ENCODE measurements at places on chromosomes 11 and 22.

DNA sequence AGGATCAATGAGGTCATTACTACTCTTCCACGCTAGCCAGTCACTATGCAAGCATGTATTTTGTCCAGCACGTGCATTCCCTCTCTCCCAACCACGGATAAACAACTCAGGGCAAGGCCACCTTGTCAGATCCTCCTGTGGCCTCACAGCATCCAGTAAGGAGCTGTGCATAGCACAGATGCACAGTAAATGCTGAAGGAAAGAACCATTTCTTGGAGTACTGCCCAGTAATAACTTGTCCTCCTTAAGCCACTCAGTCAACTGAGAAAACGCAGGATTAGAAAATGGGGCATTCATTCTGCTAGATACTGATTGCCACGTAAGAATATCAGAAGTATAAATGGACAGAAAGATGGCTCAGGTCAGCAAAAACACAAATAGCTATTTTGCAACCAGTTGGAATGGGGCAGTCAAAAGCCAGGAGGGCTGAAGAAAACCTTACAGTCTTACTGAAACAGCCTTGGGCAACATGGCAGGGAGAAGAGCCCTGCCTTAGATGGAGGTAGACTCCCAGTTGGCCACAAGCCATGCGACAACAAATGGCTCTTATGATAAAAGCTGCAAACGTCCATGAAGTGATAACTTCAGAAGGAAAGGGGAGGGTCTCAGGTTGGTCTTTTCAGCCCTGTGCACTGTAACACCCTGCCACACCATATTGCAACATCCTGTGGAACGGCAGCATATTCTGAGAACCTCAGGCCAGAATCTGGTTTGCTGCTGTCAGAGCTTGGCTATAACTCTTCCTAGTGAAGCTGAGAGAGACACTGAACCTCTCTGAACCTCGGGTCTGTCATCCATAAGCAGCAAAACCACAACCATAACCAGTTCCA lies 23.0 kb downstream of the PC start:
- no peak for DNase-seq

DNA sequence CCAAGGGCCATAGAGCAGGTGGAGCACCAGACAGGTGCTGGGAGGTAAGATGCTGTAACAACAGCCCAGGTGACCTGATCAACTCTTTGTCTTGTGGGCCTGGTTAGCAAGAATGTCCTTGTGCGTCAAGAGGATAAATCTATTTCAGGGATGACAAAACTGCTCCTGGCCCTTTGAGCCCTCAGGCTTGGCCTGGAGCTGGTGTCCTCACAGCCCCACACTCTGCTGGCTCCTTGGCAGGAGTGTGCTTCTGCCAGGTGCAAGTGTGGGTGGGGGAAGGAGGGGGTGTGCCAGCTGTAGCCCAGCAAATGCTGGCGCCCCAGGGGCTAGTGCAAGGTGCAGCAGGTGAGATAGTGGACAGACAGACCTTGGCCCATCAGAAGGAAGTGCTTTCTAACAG lies 19.5 kb downstream of the AMPD3 start:
- DNase-seq, result no peak

DNA sequence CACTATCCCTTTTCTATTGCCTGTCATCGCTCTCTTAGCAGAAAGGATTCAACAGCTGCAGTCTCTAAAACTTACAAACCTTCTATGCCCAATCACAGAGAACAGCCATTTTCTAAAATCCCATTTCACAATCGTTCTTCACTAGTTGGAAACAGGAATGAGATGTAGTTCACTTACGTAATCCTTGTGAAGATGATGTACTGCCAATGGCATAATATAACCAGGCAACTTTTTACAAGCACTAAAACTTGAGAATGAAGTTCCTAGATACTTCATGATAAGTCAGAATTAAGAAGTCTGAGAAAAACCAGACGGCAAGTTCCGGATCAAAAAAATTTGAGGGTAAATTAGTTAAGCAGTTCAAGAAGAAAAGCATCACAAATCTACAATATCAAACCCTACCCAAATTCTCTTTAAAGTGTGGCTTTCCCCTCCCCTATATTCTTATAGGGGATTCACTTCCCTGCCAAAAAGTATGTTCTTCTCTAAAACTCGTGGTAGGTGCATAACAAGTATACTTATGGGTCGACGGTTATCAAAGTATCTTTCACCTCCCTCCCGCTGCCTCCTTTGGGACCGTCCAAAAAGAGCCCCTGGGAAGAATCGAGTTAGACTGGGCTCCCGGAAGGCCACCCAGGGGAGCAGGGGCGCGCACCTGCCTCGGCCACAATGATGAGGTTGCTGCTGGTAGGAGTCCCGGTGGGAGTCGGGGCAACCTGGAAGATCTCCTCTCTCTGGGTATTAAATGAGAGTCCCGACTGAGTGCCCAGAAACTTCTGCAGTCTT lies 666 bp downstream of the MSANTD4 start:
- no peak for DNase-seq

- no peak for DNase-seq
These were observed 1.4 kb downstream of the VPREB1 start for GRCh38 chr22:22245935-22246525.

GRCh38 chr11:91978747-91979146 lies 245.9 kb upstream of the FAT3 start:
- DNase-seq, result no peak

GRCh38 chr22:31977141-31977841 lies 33.0 kb downstream of the YWHAH start:
- DNase-seq, result peak; percentile 83

DNA sequence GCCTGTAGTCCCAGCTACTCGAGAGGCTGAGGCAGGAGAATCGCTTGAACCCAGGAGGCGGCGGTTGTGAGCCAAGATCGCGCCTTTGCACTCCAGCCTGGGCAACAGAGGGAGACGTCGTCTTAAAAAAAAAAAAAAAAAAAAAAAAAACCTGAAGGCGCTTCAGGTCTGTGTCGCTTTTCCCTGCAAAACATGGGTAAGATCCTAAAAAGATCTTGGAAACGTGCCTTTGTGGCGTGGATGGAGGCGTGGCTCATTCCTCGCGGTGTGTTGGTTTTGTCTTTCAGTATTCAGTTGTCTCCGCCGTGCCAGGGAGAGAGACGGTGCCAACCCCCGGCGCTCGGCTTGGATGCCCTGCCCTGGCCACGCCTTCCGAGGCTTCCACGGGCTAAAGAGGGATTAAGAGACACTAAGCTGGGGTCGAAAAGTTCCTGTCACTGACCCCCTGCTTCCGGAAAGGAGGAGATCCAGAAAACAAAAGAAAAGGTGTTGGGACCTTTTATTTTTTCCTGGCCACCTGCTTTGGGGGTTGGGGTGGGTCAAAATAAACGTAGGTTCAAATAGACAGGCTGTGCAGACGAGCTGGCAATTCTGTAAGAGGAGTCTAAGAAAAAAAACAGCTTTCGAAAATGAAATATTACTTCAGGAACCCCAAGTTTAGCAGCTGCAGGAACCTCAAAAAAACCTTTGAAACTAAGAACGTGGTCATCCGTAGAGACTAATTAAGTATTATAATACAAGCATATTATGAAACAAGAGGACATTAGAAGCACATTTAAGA lies 1.1 kb upstream of the SLC35F2 start:
- peak; percentile 40 for DNase-seq

- peak; percentile 63 for DNase-seq
These were observed 23.2 kb upstream of the ZBTB16 start for GRCh38 chr11:114036147-114036811.

DNA sequence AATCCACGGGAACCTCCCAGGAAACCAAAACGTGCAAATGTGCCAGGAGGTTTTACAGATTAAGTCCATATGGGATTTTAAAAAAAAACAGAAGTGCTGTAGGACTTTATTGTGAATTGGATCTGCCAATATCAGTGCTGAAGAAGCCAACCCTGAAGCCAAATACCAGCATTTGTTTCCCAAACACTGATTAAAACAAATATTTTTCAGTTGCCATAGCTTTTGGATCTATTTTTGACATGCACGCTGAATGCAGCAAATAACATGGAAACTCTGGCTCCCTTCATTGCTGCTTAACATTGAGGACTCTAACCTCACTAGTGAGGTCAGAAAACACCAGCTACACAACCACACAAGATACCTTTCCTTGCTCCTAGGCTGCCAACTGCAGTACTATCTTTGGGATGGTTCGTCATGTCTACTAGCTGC lies 28.4 kb upstream of the SIK2 start:
- DNase-seq, result no peak

- no peak for DNase-seq
These were observed 3.1 kb downstream of the TNNT3 start for GRCh38 chr11:1922481-1923081.

GRCh38 chr11:134751031-134751585 lies 339.1 kb upstream of the B3GAT1 start:
- DNase-seq, result no peak

GRCh38 chr11:121944556-121945230 lies 171.3 kb downstream of the BLID start:
- no peak for DNase-seq

- no peak for DNase-seq
These were observed 111.2 kb downstream of the BRD1 start for GRCh38 chr22:49716441-49716840.

DNA sequence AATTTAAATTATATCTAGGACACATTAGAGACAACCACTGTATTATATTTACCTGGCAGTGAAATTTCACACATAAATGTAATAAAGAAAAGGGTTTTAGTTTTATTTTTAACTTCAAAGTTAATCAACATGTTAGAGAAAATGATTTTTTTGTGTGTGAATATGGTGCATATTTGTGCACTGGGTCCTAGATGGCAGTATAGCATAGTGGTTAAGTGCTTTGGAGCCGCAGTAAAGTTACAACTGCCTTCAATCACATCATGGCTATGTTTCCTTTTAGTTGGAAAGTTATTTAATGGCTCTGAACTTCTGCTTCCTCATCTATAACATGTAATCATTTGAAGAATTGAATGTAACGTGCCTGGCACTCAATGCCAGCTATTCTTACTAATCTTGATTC lies 108.9 kb upstream of the DDI1 start:
- DNase-seq, result no peak

DNA sequence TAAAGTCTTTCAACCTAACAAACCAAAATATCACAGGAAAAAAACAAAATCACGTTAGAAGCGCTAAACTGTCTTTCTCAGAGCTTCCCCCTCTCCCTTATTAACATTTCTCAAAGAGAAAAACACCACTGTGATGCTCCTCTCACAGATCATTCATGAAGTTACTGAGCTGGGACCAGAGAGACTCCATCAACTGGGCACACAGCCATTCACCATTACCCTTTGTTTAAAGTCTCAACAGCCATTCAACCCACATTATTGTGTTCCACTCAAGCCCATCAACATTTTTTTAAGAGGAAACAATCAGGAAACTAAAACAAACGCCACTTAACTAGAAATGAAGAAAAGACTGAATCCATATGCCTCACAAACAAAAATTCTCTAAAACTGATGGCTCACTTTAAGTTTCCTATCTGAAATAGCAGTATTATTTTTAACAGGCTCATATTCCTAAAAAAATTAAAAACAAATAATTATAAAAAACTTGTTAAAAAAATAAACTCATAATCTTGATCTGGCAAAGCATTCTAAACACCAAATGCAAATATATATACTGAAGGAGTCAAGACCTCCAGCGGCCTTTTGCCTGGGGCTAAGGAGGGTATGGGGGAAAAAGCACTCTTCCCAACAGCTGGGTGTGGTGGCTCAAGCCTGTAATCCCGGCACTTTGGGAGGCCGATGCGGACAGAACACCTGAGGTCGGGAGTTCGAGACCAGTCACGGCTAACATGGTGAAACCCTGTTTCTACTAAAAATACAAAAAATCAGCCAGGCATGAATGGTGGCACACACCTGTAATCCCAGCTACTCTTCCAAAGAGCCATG lies 14.0 kb downstream of the CELF1 start:
- DNase-seq, result no peak

GRCh38 chr11:19173004-19173689 lies 28.6 kb downstream of the CSRP3 start:
- no peak for DNase-seq

GRCh38 chr11:16016468-16016829 lies 339.9 kb downstream of the SOX6 start:
- DNase-seq, result no peak

DNA sequence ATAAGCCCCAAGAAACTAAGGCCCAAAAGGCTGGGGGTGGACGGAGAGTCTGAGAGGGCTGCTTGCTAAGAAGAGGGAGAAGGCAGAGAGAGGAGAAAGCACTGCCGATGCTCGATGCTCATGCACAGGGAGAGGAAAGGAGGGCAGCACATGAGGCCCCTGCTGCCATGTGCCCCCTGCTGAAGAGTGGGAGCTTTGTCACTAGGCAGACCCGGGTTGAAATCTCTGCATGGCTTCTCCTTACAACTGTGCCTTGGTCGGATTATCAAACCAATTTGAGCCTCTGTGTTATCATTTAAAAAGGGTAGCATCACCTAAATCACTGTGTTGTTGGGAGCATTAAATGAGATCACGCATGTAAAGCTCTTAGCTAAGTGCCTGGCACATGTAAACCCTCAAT lies 330.5 kb downstream of the NXPE2 start:
- no peak for DNase-seq

- DNase-seq, result no peak
These were observed 335.8 kb upstream of the DDI1 start for GRCh38 chr11:103700622-103701021.

GRCh38 chr11:8927233-8927632 lies 5.5 kb downstream of the C11orf16 start:
- no peak for DNase-seq

- no peak for DNase-seq
These were observed 1499.3 kb downstream of the TBC1D22A start for GRCh38 chr22:48261706-48262105.

DNA sequence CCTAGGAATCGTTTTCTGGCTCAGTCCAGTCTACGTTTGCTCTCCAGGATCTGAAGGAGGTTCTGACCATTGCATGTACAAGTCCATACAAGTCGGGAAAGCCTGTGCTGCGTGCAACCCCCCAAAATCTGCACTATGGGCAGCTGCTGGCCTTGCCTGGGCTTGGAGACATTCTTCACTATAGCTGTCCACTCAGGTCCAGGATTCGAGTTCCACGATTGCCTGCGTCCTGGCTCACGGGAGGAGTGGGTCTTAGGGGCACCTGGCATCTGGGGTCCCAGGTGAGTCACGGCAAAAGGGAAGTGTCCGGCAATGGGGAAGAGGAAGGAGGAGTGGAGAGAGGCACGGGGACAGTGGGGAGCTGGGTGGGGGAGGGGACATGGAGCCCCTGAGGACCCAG lies 563.0 kb downstream of the BRD1 start:
- no peak for DNase-seq

DNA sequence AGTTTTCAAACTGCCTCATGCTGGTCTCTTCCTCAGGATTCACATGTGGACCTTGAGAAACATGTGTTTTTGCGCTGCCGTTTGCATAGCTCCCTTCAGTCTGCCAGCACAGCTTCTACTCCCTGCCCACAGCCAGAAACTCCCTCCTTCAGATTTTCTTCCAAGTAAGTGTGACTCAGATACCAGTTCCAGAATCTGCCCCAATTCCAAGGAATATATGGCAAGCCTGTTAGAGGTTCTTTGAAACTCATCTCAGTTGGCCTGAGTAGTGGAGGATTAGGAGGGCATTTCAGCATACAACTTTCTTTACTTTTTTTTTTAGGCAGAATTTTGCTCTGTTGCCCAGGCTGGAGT lies 67.1 kb downstream of the SNX19 start:
- DNase-seq, result no peak

Data from activated T-cell treated with anti-CD3 and anti-CD28 coated beads, Interleukin-2, amount 50 U/mL, for 72 hours (primary cell).